ENCODE measurements at places on chromosomes 2 and 18. TPM values are rescaled to one million over a fixed set of nuclear protein-coding genes. Genes with fewer than 3 reads are reported as not detected.
A peak's percentile ranks its signal among the peaks of the same experiment; 100 is the strongest.

- H3K36me3 ChIP-seq: no peaks in the 10 kb centered on the region
- no peaks in the 10 kb centered on the region for H3K4me1 ChIP-seq
- no peak overlapping the region for H3K4me3 ChIP-seq
- DNase-seq: no peak
- no peaks in the 10 kb centered on the region for H3K27me3 ChIP-seq
These were observed 5.5 kb upstream of the ST8SIA3 start for GRCh38 chr18:57346876-57347275.

NAT8 gene
- total RNA-seq: not detected

DNA sequence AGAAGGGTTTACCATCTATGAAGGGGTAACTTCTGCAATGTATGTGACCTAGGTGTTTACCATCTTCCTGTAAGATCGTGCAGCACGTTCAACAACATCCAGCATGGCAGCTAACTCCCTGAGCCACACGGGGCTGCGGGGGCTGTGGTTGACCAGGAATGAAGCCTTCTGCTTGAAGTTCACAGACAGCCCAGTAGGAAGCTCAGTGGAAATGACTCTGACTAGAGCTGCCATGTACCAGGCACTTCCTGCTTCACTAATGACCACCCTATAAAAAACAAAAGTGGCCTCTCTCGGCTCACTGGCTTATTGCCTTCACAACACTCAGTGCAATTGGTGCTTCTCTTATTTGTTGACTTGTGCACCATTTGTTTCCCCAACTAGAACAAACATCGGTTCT is 99.7 kb upstream of the SMAD7 start:
- no peak overlapping the region for H3K4me3 ChIP-seq
- H3K36me3 ChIP-seq: no peaks in the 10 kb centered on the region
- H3K27ac ChIP-seq: no peak overlapping the region
- peaks cover 10% of the 10 kb centered on the region for H3K4me1 ChIP-seq
- DNase-seq: no peak
- H3K27me3 ChIP-seq: no peaks in the 10 kb centered on the region

AMER3 gene
- not detected for total RNA-seq

DNA sequence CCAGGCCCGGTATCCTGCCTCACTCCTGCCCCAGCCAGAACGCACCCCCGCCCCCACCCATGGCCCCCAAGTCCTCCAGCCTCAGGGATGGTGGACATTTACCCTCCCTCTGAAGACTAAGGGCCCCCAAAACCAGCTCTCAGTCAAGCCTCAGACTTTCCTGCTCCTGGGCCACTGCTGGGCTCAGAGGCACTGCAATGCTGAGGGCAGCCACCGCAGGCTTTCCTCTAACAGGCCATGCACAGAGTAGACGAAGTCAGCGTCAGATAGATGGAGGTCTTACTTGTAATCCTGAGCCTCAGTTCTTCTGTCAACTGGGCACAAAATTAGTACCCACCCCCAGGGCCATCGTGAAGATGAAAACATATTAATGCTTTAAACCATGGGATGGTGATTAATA is 92.6 kb downstream of the TTC32 start:
- H3K27ac ChIP-seq: no peak overlapping the region
- DNase-seq: no peak
- H3K36me3 ChIP-seq: no peaks in the 10 kb centered on the region
- H3K4me3 ChIP-seq: no peak overlapping the region

NEUROD1 gene
- total RNA-seq: not detected

SLC11A1 gene
- total RNA-seq: 213 TPM

TRAPPC12 gene
- 125 TPM for total RNA-seq

CCDC85A gene
- total RNA-seq: 12.2 TPM

DNA sequence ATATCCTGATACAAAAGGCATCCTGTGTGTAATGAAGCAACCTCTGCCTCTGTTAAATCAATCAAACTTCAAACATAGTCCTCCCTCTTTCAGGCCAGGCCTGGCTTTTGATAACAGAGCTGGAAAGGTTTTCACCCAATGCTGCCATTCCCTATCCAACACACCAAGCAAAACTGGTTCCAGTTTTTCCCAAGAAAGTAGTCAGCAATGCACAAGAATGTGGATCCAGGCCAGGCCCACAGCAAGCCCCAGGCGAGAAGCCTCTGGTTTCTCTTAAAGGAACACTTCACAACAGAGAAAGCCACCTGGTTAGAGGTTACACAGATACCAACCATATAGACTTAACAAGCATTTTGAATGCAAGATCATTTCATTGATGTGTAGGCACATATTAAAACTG is 49.2 kb upstream of the CCDC150 start:
- no peaks in the 10 kb centered on the region for H3K36me3 ChIP-seq
- H3K4me1 ChIP-seq: no peaks in the 10 kb centered on the region
- no peak overlapping the region for H3K4me3 ChIP-seq
- H3K27ac ChIP-seq: no peak overlapping the region
- H3K27me3 ChIP-seq: no peaks in the 10 kb centered on the region

GRCh38 chr18:28469946-28470345 is 293.0 kb upstream of the CDH2 start:
- DNase-seq: no peak
- H3K27ac ChIP-seq: no peak overlapping the region
- H3K4me3 ChIP-seq: no peak overlapping the region

GRCh38 chr2:178163395-178163794 is 30.9 kb upstream of the OSBPL6 start:
- no peak for DNase-seq
- H3K4me1 ChIP-seq: peaks cover 7% of the 10 kb centered on the region
- H3K27me3 ChIP-seq: no peaks in the 10 kb centered on the region
- no peak overlapping the region for H3K4me3 ChIP-seq

GRCh38 chr2:125373293-125373692 is 1282.7 kb upstream of the GYPC start:
- no peak overlapping the region for H3K4me3 ChIP-seq
- no peaks in the 10 kb centered on the region for H3K36me3 ChIP-seq
- no peak overlapping the region for H3K27ac ChIP-seq
- H3K4me1 ChIP-seq: no peaks in the 10 kb centered on the region
- no peaks in the 10 kb centered on the region for H3K27me3 ChIP-seq

- no peaks in the 10 kb centered on the region for H3K4me1 ChIP-seq
- H3K27ac ChIP-seq: no peak overlapping the region
- H3K36me3 ChIP-seq: no peaks in the 10 kb centered on the region
- no peaks in the 10 kb centered on the region for H3K27me3 ChIP-seq
- DNase-seq: no peak
These were observed 3.8 kb downstream of the CTIF start for GRCh38 chr18:48542513-48543181.

DNA sequence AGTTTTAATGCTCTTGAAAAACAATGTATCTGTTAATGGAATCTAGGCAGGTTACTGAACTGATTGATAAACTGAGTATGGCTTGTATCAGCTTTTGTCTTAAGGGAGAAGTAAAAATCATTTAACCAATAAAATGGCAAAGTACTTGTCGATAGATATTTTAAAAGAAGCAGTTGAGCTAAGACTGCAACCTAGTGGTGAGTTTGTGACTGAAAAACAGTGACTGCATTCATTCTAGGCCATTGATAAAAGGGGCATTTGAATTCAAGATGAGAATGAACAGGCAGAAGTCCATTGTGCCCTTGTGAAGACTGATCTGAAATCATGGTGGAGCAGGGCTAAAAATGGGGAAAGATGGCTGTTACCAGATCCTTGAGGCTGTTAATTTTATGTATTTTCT is 59.4 kb upstream of the MSTN start:
- no peak overlapping the region for H3K27ac ChIP-seq
- no peak overlapping the region for H3K4me3 ChIP-seq
- H3K4me1 ChIP-seq: no peaks in the 10 kb centered on the region
- H3K27me3 ChIP-seq: no peaks in the 10 kb centered on the region

DNA sequence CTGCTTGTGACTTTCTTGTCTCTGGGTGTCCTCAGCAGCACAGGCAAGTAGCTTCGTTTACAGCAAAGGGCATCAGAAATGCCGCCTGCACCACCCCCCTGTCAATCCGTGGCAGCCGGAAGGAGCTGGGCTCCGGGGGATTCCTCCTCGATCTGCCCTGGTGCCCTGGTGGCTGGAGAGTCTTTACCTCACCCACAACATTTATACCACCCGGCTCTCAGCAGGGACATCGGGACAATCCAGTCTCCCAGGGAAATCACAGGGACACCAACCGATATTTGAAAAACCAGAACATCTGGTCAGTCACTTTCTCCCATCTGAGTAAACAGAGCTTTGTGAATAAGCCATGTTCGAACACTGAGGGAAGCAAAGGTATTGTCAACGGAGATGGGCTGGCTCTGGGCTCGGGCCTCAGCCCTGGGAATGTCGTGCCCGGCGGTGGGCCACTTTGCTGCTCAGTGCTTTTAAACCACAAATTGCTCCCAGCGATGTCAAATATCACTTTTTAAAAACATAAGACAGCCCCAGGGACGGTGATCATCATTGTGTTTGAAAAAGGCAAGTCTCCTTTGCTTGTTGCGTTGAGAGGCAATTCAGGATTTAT is 210.0 kb upstream of the SALL3 start:
- H3K36me3 ChIP-seq: no peaks in the 10 kb centered on the region
- H3K4me1 ChIP-seq: no peaks in the 10 kb centered on the region
- H3K4me3 ChIP-seq: no peak overlapping the region

DNA sequence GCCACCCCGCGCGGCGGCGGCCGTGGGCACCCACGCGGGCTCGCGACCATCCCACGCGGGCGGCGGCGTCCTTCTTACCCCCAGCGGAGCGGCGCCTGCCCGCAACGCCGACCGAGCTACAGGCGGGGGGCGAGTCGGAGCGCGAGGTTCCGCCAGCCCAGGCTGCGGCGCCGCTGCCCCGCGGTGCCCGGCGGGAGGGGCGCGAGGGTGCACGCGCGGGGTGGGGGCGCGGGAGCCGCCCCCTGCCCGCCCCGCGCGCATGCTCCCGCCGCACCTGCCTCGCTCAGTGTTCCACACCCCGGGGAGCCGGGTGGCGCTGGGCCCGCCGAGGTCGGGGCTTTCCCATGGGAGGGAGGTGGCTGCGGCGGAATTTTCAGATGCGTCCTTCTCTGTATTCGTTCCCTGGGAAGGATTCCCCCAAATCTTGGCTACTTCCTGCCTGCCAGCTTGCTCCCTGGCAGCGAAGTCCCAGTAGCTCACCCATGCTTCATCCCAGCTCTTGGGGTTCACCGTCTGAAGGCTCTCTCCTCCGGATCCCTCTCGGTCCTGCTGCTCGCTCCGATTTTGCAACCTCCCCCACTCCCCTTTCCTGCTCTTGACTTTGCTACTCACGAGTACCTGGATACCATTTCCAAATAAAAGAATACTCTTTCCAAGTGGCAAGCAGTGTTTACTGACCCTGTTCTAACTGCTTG is at the start of gene L3MBTL4:
TSS of gene L3MBTL4 (minus strand) at position 189 of the 695 bp plus-strand sequence. CDS start 103,286 bp downstream, outside the sequence.
- peak; percentile 7 for DNase-seq
- H3K4me3 ChIP-seq: peak within 1 kb of the TSS; percentile 77
- no peaks in the 10 kb centered on the region for H3K36me3 ChIP-seq
- no peaks in the 10 kb centered on the region for H3K27me3 ChIP-seq

HOXD13 gene
- total RNA-seq: not detected

CDK15 gene
- 1.1 TPM for total RNA-seq

DNA sequence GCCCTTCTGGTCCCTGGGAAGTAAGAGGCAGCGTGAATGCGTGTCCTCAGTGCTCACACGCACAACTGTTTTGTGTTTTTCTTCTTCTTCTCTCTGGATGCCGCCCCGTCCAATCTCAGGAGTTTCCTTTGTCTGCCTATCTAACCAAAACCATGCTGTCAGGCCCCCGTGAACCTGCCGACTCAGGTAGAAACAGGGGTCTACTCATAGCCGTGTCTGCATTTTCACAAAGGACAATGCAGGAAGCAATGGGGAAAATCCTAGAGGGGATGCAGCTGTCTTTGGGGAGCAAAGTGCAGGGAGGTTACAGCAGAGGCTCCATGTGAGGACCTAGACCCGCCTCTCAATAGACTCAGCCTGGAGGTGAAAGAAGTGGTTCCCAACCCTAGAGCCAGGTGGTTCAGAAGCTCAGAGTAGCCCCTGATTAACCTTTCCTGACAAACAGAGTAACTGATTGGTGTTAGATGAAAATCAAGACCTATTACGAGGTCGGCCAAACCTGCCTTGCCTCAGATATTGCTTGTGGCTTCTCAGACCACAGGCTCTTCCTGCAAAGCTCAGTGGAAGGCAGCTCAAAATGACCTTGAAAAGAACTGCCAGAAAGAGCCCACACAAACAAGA is 49.3 kb downstream of the CD226 start:
- H3K4me1 ChIP-seq: no peaks in the 10 kb centered on the region
- DNase-seq: no peak
- H3K27me3 ChIP-seq: no peaks in the 10 kb centered on the region
- no peak overlapping the region for H3K4me3 ChIP-seq
- H3K27ac ChIP-seq: no peak overlapping the region
- no peaks in the 10 kb centered on the region for H3K36me3 ChIP-seq

- H3K4me1 ChIP-seq: no peaks in the 10 kb centered on the region
- no peak overlapping the region for H3K4me3 ChIP-seq
- DNase-seq: no peak
- H3K27me3 ChIP-seq: no peaks in the 10 kb centered on the region
- no peaks in the 10 kb centered on the region for H3K36me3 ChIP-seq
These were observed 32.3 kb upstream of the C18orf32 start for GRCh38 chr18:49519101-49519971.

DNA sequence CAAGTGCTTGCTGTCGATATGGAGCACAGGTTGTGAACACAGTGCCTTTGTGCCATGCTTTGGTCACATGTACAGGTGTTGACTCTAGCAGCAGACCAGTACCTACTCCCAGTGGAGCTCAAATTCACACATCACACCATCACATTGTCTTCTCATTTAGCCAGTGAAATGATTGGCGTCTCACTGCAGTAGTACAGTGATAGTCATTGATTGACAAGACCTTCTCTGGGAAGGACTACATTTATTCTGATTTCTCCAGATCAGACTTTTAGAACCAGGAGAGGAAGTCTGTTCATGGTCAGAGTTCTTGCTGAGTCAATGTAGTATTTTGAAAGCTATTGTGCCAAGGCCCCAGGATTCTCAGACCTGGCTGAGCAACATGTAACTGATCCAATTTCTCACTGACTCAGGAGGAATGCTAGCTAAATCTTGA is 75.2 kb downstream of the FMNL2 start:
- no peak for DNase-seq
- H3K4me3 ChIP-seq: no peak overlapping the region
- no peaks in the 10 kb centered on the region for H3K36me3 ChIP-seq
- peak overlapping the region; percentile 64 for H3K27ac ChIP-seq

CCDC141 gene
- total RNA-seq: 3.9 TPM

- H3K27me3 ChIP-seq: no peaks in the 10 kb centered on the region
- no peak for DNase-seq
- H3K4me3 ChIP-seq: no peak overlapping the region
- no peaks in the 10 kb centered on the region for H3K36me3 ChIP-seq
- no peaks in the 10 kb centered on the region for H3K4me1 ChIP-seq
These were observed 119.0 kb upstream of the ITGA6 start for GRCh38 chr2:172308253-172308935.

DNA sequence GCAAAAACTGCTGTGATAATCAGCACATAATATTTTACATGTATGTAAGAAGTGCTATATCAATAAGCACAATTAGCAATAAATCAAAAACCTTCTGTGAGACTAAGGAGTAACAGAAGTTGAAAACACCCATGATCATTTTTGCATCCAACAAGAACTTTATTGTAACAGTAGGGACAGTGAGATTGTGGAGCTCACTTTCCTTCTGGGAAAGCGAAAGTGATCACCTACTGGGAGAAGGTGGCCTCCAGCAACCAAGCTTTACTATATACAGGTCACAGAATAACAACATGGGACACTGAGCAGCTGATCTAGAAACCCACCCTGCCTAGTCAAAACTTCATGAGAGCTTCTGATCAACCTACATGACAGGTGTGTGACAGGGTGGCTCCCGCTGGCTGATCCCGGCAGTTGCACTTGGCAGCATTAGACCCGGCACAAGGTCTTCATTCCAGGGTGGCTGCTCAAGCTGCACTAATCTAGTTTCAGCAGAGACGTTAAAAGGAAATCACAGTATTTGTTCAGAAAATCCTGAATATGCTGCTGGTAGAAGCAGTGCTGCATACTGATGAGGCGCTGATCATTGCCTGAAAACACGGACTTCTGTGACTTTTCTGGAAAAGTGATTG is 63.5 kb upstream of the ARL5A start:
- no peak for DNase-seq
- no peak overlapping the region for H3K27ac ChIP-seq
- H3K4me1 ChIP-seq: no peaks in the 10 kb centered on the region
- no peak overlapping the region for H3K4me3 ChIP-seq
